ENCODE measurements at places on chromosomes 6 and 20.

- DNase-seq, result no peak
These were observed 212.9 kb downstream of the PLCB4 start for GRCh38 chr20:9281803-9282202.

- no peak for DNase-seq
These were observed 26.8 kb downstream of the RRBP1 start for GRCh38 chr20:17655286-17655651.

- DNase-seq, result no peak
These were observed 377.4 kb downstream of the CD109 start for GRCh38 chr6:74073429-74073828.

DNA sequence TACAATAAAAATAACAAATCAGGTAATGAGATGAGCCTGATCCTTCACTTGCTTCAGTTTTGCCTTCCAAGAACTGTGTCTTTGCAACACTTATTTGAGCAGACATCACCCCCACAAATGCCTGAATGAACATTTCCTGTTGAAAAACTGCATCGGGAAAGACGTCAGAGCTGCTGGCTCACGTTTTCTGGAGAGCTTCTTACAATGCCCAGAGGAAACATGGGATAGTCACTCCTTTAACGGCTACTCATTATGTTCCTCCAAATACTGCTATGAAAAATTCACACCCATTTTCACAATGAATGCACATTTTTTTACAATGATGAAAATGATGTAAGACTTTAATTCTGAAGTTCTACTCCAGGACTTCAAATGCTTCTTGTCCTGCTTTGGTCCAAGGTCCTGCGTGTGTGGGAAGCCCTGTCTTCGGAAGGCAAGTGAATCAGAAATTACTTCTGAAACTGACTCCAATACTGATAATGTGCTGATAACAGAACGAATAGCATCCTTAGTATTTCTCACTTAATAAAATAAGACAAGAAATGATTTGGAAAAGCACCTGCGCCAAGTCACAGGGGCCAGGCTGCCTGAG is 238.0 kb downstream of the ANKRD60 start:
- peak; percentile 48 for DNase-seq

- no peak for DNase-seq
These were observed 23.5 kb upstream of the IBTK start for GRCh38 chr6:82270881-82271635.

DNA sequence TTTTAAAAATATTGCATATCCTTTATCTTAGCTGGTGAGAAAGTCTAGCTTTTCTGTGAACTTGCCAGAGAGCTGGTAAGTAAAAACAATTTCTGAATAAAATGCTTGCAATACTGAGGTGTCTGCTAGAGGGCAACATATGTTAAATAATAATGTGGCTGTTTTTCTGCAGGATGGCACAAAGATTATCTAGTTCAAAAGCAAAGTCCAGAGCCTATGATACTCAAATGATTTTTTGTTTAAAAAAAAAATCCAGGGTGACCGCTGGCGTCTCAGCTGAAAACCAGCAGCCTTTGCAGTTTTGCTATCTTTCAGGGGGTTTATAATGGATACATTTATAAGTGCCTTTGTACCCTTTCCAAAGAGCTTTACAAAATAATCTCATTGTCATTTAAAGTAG is 194.9 kb downstream of the PHACTR1 start:
- DNase-seq, result peak; percentile 56

- DNase-seq, result no peak
These were observed 22.9 kb downstream of the HLA-DRA start for GRCh38 chr6:32462609-32463008.

DNA sequence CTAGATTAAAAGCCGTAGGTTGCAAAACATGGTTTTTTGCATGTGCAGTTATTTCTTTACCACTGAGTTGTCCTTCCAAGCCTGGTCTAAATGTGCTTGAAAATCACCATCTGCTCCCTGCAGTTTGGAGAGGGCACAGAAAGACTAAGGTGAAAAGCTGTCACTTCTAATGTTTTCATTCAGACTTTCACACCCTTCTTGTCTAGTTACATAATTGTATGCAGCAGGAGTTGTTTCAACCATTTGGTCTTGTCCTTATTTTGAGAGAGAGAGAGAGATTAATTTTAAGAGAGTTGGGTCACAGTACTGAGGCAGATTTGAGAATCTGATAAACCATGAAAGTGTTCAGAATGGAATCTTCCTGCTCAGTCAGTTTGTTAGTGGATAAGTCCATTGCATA is 82.5 kb downstream of the ARID1B start:
- DNase-seq, result no peak

DNA sequence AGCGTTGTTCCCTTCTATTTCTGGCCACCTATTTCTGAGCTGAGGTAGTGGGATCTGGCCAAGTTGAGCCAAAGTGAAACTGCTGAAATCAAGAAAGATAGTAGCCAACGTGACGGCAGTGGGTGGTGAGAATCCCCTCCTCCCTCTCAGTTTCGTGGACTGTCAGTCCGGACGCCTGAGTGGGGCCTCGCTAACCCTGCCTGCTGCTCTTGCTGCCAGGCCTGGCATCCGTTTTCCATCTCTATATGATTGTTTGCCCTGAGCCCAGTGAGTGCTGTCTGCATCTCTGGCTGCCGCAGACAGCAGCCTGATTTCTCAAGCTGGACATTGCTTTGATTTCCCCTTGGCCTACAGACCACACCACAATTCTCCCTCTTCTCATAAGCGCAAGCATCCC is 23.5 kb upstream of the PAX1 start:
- DNase-seq, result no peak

- no peak for DNase-seq
These were observed 61.5 kb downstream of the MAP3K7 start for GRCh38 chr6:90525421-90525820.

DNA sequence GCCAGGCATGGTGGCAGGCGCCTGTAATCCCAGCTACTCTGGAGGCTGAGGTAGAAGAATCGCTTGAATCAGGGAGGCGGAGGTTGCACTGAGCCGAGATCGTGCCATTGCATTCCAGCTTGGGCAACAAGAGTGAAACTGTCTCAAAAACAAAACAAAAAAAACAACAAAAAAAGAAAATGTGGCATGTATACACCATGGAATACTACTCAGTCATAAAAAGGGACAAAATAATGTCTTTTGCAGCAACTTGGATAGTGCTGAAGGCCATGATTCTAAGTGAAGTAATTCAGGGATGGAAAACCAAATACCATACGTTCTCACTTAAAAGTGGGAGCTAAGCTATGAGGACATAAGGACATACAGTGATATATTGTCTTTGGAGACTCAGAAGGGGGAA is 96.3 kb downstream of the MYB start:
- DNase-seq, result no peak

- DNase-seq, result no peak
These were observed 5.5 kb upstream of the FLRT3 start for GRCh38 chr20:14342918-14343317.

GRCh38 chr6:145539831-145540230 is 195.5 kb downstream of the EPM2A start:
- DNase-seq, result no peak

- no peak for DNase-seq
These were observed 42.0 kb downstream of the UQCC1 start for GRCh38 chr20:35369804-35370203.

DNA sequence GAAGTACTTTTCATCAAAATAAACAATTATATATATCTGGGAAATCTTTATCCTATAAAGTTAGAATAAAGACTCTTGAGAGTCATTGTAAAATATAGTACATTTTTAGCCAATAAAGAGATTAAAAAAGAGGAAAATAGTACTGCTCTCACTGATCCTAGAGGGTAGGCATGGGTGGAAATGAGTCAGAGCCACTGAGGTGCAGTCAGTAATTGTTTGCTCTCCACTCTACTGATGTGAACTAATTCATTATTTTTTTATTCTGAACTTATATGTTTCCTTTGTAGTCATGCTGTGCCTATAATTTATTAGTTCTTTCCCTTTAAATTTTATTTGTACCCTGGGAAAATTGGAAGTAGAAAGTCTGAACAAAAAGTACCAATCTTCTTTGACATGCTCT is 1359.4 kb upstream of the GJE1 start:
- DNase-seq, result no peak

DNA sequence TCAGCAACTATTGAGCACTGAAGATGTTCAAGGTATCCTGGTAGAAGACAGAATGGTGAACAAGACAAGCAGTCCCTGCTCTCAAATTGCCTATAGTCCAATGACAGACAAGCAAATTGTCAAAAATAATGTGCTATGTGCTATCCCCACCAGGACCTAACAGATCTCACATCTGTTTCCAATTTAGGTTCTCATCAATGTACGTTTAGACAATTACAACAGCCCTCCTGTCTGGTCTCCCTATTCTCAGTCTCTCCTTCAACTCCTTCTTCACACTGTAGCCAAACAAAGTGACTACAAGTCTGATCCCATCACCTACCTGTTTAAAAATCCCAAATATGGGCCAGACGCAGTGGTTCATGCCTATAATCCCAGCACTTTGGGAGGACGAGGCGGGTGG is 7.5 kb downstream of the TAPBP start:
- DNase-seq, result no peak

DNA sequence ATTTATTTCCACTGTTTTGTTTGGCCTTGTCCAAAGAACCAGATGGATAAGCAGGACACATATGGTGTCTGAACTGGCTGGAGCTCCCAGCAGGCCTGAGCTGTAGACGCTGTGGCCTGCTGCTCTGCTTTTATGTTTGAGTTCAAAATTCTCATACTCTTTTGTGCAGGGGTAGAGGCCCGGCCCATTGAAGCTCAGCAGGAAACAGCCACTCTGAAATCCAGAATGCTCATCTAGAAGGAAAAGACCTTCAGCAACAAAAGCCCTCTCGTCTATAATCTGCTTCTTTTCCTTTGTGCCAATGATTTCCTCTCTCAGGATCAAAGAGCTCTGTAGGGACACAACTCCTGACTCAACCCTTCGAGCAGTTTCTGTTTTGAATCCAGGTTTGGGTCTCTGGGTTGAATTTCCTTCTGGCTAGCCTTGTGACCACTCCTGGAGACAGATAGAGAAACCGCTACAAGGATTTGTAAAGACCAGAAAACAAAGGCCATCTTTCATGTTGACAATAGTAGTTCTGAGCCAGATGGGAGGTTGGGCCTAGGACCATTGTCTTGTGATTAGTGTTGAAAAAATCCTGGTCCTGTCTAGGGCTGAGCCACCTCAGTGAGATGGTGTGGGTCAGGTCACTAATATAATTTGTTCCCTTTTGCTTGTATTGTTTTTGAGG is 446.7 kb downstream of the BCKDHB start:
- no peak for DNase-seq

DNA sequence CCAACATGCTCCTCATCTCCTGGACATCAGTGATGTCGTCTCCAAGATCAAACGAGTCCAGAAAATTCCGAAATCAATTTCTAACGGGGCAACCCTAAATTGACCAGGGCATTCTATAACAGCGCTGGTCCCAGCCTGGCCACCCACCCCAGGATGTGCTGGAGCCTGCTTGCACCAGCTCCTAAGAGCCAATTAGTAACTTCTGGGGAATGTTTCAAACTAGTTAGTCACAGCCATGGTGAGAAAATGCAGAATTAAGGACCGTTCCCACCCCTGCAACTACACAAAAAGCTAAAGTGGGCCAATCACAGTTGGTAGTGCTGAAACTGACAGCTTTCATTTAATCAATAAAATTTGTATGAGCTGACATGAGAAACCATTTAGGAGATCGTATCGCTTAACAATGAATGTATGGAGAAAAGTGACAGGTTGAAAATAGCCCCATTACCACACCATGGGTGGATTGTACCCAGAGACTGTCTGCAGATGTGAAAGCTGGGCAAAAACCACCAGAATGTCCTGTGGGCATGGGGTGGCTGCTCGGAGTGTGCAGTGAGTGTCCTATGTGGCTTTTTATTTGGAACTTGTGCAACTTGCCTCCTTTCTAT is 165.7 kb upstream of the AFDN start:
- DNase-seq, result no peak

DNA sequence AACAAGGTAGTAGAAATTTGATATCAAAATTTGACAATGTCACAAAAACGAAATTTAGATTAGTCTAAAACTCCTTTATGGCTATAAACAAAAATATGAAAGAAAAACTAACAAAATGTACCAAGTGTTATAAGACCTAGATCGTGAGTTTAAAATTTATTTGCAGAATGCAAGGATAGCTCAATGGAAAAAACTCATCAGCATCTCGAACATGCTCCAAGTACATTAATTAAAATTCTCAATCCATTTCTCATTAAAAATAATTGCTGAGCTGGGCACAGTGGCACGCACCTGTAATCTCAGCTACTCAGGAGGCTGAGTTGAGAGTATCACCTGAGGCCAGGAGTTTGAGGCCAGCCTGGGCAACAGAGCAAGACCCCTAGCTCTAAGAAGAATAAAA is 70.8 kb downstream of the MAP3K5 start:
- DNase-seq, result no peak

DNA sequence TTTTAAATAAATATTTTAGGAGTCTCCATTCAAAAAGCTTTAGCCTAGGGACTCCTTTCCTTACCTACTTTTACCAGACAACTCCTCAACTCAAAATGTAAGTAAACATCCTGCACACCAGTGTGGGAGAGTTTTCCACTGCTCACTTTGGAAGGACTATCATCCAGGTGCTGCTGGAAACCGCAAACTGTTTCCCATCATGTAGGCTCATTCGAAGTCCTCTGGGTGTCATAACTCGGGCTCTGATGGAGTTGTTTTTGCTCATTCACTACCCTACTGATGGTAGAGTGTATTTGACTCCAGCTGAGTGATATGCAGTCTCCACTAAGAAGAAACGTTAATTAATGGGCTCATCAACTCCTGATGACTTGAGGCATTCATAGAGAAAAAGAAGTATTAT is 136.5 kb upstream of the AKAP12 start:
- DNase-seq, result peak; percentile 58

- DNase-seq, result no peak
These were observed 128.1 kb downstream of the OPRM1 start for GRCh38 chr6:154167126-154167525.

- DNase-seq, result no peak
These were observed 71.5 kb downstream of the PPP1R3G start for GRCh38 chr6:5156627-5157026.

DNA sequence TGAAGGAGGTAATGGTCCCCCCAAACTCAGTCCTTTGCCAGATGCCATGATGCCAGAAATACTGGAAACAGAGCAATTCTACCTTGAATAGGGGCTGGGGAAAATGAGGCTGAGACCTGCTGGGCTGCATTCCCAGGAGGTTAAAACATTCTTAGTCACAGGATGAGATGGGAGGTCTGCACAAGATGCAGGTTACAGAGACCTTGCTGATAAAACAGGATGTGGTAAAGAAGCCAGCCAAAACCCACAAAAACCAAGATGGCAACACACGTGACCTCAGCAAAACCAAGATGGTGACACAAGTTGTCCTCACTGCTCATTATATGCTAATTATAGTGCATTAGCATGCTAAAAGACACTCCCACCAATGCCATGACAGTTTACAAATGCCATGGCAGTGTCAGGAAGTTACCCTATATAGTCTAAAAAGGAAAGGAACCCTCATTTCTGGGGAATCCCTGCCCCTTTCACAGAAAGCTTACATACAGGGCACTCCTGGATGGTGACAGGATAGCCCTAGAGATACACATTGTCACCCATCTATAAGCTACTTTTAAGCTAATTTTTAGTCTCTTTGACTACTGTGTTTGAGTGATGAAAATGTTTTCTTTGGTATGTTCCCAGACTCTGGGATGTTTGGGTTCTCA is 979.7 kb downstream of the TBC1D32 start:
- no peak for DNase-seq

GRCh38 chr20:1477896-1478490 is 11.3 kb upstream of the NSFL1C start:
- DNase-seq, result no peak
